Umbilical cord (tissue), 2 donors: ENCODE measurements at places on chromosomes 11 and 22.
A peak's percentile ranks its signal among the peaks of the same experiment; 100 is the strongest.

- no peak for DNase-seq
Observed at GRCh38 chr11:73875380-73875779, 1.3 kb downstream of the COA4 start.

DNA sequence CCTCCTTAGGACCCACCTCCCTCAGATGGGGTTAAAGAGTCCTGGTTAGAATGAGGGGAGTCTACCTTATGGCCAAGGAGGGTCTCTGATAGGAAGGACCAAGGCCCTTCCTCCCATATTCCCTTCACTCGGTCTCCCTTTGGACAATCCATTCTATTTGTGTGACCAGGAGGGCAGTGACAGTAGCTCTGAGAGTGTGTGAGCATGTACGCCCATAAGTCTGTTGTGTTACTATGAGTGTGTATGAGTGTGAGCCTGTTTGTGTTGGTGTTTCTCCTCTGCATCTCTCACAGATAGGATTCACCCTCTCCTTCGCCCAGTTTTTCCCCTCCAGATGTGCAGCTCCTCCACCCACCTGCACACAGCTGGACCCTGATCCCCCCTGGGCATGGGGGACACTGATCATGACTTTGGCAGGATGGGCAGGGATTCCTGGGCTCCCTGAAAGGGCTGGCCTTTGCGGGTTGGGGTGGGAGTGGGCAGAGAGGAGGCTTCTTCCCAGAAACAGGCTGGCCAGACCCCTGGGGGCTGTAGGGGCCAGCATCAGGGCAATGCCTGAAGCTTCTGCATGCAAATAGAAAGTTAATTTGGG, 14.5 kb downstream of the PHLDB1 start:
- DNase-seq, result no peak

DNA sequence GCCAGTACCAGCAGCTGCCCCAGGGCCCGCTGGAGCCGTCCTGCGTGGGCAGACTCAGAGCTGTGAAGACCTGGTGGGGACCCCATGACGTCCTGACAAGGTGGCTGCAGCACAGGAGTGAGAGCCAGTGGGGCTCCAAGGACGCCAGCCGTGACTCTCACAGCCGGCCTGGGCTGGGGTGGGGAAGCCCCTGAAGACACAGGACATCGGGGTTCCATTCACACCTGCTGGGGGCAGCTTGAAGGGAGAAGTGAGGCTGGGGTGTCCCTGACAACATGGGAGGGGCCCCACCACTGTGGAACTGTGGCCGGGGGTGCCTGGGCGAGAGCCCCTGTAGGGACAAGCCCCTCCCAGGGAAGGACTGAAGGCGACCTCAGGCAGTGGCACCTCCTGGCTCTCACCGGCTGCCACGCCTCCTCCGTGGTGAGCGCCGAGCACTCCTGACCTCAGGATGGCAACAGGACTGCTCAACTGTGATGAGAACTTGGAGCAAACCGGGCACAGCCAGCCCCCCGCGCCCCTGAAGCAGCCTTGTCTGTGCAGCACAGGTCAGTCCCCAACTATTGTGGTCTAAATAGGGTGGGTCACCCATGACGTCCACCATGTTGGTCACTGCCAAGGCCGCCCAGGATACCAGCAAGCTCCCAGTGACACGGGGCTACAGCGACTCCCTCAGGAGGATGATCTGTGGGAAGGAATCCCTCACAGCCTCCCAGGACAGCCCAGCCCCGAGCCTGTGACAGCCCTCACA, 22.7 kb upstream of the IL17REL start:
- no peak for DNase-seq

- no peak for DNase-seq
Observed at GRCh38 chr11:116638463-116638862, 134.3 kb downstream of the BUD13 start.

GRCh38 chr11:86672007-86672621, at the start of gene ME3:
Gene ME3, minus strand, starts transcription at chr11:86672616.
- DNase-seq, result peak; percentile 49

GRCh38 chr22:28369854-28370253, 309.8 kb downstream of the TTC28 start:
- DNase-seq, result no peak

- DNase-seq, result no peak
Observed at GRCh38 chr11:129285402-129285786, 90.3 kb upstream of the BARX2 start.

DNA sequence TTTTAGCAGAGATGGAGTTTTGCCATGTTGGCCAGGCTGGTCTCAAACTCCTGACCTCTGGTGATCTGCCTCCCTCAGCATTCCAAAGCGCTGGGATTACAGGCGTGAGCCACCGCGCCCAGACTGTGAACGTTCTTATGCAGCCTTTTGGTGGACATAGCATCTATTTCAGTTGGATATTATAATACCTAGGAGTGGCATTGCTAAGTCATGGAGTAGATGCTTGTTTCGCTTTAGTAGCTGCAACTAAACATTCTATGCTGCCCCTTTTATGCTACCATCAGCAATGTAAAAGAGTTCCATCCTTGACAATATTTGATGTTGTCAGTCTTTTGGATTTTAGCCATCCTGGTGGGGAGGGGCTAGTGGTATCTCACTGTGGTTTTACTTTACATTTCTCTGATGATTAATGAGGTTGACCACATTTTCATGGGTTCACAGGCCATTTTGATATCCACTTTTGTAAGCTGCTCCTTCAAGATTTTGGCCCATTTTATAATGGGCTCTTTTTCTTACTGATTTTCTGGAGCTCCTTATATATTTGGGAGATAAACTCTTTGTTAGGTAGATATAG, 16.5 kb upstream of the APOBEC3A start:
- no peak for DNase-seq

- no peak for DNase-seq
Observed at GRCh38 chr22:36362932-36363331, 24.8 kb downstream of the MYH9 start.
